RCC 7860 (cell line): ENCODE measurements at places on chromosomes 4 and X.

- no peak for DNase-seq
Observed at GRCh38 chr4:37864786-37865185, 26.1 kb upstream of the TBC1D1 start.

DNA sequence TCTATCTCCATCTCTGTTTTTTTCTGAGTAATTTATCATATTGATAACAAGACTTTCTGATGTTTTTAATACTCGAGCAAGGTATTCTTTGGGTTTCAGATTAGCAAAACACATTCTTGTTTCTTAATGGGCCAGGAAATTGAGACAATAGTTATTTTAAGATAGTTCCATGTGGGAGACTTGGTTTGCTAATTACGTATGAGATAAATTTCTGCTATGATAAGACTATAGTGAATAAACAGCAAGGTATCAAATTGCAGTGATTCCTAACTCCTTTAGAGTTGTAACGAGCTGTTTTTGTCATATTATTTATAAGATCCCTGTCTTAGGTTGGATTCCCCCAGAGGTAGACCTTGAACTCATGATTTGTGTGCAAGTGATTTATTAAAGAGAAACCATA is 38.3 kb downstream of the SYTL5 start:
- DNase-seq, result no peak

DNA sequence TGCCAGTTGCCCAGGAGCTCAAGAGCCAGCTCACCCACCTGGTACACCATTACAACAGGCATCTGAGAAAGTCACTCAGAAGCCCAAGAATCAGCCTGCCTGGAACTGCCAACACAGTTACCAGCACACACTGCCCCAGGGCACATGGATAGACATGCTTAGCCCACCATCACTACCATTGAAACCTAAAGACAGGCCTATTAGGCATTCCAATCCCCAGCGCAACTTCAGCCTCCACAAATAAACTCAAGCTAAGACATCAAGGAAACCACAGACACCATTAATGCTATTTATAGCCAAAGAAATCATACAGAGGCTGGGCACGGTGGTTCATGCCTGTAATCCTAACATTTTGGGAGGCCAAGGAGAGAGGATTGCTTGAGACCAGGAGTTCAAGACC is 42.3 kb downstream of the ATRX start:
- DNase-seq, result no peak

DNA sequence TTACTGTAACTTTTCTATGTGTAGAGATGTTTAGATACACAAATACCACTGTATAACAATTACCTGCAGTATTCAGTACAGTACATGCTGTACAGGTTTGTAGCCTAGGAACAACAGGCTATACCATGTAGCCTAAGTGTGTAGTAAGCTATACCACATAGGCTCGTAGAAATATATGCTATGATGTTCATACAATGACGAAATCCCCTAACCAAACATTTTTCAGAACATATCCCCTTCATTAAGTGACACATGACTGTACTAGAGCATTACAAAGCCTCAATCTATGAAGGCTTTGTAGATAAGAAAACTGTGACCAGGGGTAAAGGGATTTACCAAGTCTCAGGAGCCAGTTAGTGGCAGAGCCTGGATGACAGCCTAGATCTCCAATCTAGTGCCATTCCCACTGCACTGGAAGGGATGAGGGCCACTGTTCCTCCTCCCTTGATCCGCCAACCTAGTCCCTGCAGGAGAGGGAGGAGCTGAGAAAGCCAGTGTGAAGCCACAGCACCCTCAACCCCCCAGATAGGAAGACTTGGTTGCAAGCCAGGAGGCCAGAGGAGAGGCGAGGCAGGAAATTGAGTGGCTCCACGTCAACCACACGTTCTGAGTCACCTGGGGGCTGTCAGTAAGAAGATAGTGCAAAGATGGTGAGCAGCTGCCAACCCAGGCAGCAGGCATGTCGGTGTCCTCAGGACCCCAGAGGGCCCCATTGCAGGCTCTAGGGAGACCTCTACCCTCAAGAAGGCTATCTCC is 227.7 kb downstream of the BCOR start:
- peak; percentile 81 for DNase-seq

- DNase-seq, result no peak
Observed at GRCh38 chr4:118032691-118033090, 1.6 kb upstream of the NDST3 start.
